ENCODE measurements at places on chromosomes 3 and 15. TPM values are rescaled to one million over a fixed set of nuclear protein-coding genes. Genes with fewer than 3 reads are reported as not detected.

The TTC21A gene
- 28.9 TPM for total RNA-seq

The FYTTD1 gene
- 31.5 TPM for total RNA-seq

The SCAANT1 gene
- total RNA-seq, result not detected

The EHHADH gene
- 21.9 TPM for total RNA-seq

The IGSF11 gene
- 0.67 TPM for total RNA-seq

The EBLN2 gene
- total RNA-seq, result 14.9 TPM

The CLDN18 gene
- not detected for total RNA-seq

The HIGD2B gene
- not detected for total RNA-seq

The CACNA2D2 gene
- total RNA-seq, result 5.8 TPM

The SLCO3A1 gene
- total RNA-seq, result 8.3 TPM

The BCL2A1 gene
- 3.8 TPM for total RNA-seq

The NOX5 gene
- total RNA-seq, result not detected

The LOXL1 gene
- 8.3 TPM for total RNA-seq

The CADPS gene
- 29.7 TPM for total RNA-seq

The IL16 gene
- total RNA-seq, result 8.1 TPM

The CKMT1B gene
- total RNA-seq, result 134 TPM

The PPM1M gene
- total RNA-seq, result 7.9 TPM

The ST3GAL6 gene
- 3.4 TPM for total RNA-seq

The LYSMD4 gene
- total RNA-seq, result 8.3 TPM

The NPTN gene
- total RNA-seq, result 141 TPM

The POTEB gene
- total RNA-seq, result not detected

The VPS18 gene
- total RNA-seq, result 15.7 TPM

The HYAL1 gene
- total RNA-seq, result 5.1 TPM

The NLGN1 gene
- total RNA-seq, result 1.3 TPM

The MAPKAPK3 gene
- total RNA-seq, result 28.4 TPM

The PRICKLE2 gene
- 3.5 TPM for total RNA-seq

The UPK1B gene
- total RNA-seq, result not detected

The C15orf62 gene
- 1.1 TPM for total RNA-seq

The ZNF774 gene
- total RNA-seq, result 11.7 TPM

The UBL7 gene
- total RNA-seq, result 33.3 TPM

The GPR149 gene
- total RNA-seq, result not detected

The TERC gene
- total RNA-seq, result 70.0 TPM

The GOLGA6L7 gene
- not detected for total RNA-seq

The ANKRD34C gene
- not detected for total RNA-seq

The RTF1 gene
- total RNA-seq, result 33.0 TPM

The FOXB1 gene
- not detected for total RNA-seq

The LRTM1 gene
- not detected for total RNA-seq

The SLC22A14 gene
- 5.0 TPM for total RNA-seq

The LDHAL6B gene
- not detected for total RNA-seq

The BLM gene
- 7.4 TPM for total RNA-seq

The FAM3D gene
- 47.0 TPM for total RNA-seq

The UCN2 gene
- not detected for total RNA-seq

The SEMA7A gene
- 42.9 TPM for total RNA-seq

The B3GALNT1 gene
- 0.40 TPM for total RNA-seq

The ST8SIA2 gene
- not detected for total RNA-seq

The MEX3B gene
- 1.1 TPM for total RNA-seq

The SLC2A2 gene
- total RNA-seq, result 2.5 TPM

The ARGFX gene
- not detected for total RNA-seq

The SLC9A9 gene
- total RNA-seq, result 2.1 TPM

The PAQR5 gene
- 26.8 TPM for total RNA-seq

The ATXN7 gene
- total RNA-seq, result 74.3 TPM

The FBLN2 gene
- 34.2 TPM for total RNA-seq

The NT5DC2 gene
- total RNA-seq, result 5.1 TPM

The MYZAP gene
- total RNA-seq, result 2.5 TPM

The CNTN6 gene
- not detected for total RNA-seq

The INO80 gene
- 111 TPM for total RNA-seq

The GMNC gene
- not detected for total RNA-seq

The SAMMSON gene
- not detected for total RNA-seq

The ZNF592 gene
- 42.8 TPM for total RNA-seq
